ENCODE measurements at places on chromosomes 7 and 10. TPM values are rescaled to one million over a fixed set of nuclear protein-coding genes. Genes with fewer than 3 reads are reported as not detected.

ZCCHC24 gene
- 53.1 TPM for total RNA-seq

GRCh38 chr7:5143106-5143505, 46.9 kb upstream of the WIPI2 start:
- DNase-seq = no peak

COPS6 gene
- total RNA-seq = 115 TPM

GRCh38 chr7:141477865-141478264, 73.3 kb upstream of the AGK start:
- no peak for DNase-seq

LRGUK gene
- total RNA-seq = 0.04 TPM

TMEM184A gene
- total RNA-seq = not detected

MKX gene
- 2.2 TPM for total RNA-seq

- DNase-seq = peak; percentile 91
Measured at GRCh38 chr7:92698237-92698841, 108.1 kb upstream of the FAM133B start.

- peak; percentile 44 for DNase-seq
Measured at GRCh38 chr10:104297697-104298660, 29.0 kb downstream of the GSTO2 start.

GRCh38 chr10:126935263-126935946, 30.2 kb downstream of the DOCK1 start:
- peak; percentile 73 for DNase-seq

Measured in SJCRH30 (cell line).